ENCODE measurements at places on chromosomes 4 and X.

- DNase-seq = no peak
These were observed 1.4 kb downstream of the PALLD start for GRCh38 chr4:168498251-168498650.

- DNase-seq = peak; percentile 21
These were observed 23.9 kb downstream of the SLC39A8 start for GRCh38 chr4:102321260-102321995.

GRCh38 chr4:30950737-30951136 lies 230.6 kb downstream of the PCDH7 start:
- DNase-seq = no peak

DNA sequence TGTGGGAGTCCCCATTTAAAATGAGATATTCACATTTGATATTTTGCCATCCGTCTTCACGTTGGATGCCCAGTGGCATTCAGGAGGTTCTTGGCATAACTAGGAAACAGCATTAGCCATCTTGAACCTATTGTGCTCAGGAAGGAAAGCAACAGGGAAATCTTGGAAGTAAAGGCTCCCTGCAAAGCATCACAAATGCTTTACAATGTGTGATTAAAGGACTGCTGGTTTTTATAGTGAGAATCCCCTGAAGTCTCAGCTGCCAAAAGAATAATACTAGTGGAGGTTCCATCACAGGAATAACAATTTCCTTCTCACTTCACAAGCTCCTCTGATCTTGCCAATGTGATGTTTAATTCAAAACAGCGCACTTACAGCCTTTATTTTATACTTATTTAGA lies 49.7 kb upstream of the NPNT start:
- DNase-seq = no peak

DNA sequence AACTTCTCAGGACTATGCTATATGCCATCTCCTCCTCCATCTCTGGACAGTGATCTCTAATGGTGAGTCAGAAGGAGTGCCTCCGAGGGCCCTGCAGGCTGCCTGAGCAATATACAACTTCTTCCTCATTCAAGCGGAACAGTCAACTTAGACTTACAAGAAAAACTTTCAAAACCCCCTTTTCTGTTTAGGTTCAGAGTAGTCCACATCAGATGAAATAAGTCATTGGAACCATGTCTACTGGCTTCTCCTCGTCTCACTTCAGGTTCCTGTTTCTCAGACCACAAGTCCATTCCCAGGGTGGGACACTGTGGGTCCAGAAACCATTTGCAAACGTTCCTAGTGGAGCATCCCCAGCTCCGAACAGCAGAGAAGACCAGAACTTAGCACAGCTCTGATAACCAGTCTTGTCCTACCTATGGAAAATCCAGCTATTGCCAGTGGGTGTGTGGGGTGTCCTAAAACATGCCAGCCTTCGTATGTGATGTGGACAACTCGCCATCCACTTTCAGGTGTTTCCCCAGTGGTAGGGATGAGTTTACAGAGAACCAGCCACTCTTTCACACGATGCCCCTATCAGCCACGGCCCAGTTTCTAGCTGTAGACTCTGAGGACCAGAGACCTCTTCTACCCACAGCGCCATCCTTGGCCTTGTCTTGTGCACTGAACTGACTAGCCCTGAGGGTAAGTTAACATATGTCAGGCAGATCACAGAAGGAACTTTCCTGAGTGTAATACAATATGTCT lies 32.7 kb upstream of the NKRF start:
- DNase-seq = no peak

Measured in fibroblast of lung (primary cell).